ENCODE measurements at places on chromosomes 4 and X.

DNA sequence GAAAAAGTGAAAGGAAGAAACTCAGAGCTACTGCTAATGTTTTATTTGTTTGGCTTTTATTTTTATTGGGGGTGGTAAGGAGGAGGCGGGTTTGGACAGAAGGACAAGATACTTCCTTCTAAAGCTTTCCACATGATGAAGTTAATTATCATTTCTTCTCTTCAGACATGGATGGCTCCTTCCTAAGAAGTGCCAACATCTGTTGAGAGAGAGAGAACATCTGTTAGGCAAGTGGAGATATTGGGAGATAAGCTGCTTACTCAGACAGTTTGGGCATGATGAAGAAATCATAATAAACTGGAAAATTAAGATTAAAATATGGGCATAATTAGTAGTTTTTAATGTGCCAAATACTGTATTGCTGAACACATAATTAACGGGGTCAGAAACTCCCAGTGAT lies 535.7 kb upstream of the INTU start:
- no peak for DNase-seq

DNA sequence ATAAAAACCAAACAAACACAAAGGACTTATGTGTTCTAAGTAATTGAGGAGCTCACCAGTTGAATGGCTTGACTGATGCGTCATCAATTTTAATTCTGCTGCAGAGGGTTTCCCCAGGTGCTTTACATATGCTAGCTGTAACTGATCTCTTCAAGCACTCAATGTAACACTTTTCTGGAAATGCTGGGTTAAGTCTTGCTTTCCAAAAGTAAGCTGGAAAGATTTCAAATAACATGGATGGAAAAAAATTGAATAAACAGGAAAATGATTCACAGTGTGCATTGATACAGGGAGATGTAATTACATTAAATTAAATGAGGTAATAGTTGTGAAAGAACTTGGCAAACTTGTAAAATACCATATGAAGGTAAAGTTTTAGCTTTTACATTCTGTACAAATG lies 186.7 kb upstream of the WDFY3 start:
- no peak for DNase-seq

GRCh38 chr4:169604131-169604900 lies 8.1 kb downstream of the NEK1 start:
- DNase-seq, result no peak

GRCh38 chr4:42330002-42330592 lies 67.2 kb upstream of the SHISA3 start:
- DNase-seq, result no peak

Data from stimulated activated CD8-positive, alpha-beta memory T cell treated with anti-CD3 and anti-CD28 coated beads, Interleukin-7, amount 100 ng/mL, for 1 hour (primary cell).